ENCODE measurements at places on chromosomes 2 and 18.

DNA sequence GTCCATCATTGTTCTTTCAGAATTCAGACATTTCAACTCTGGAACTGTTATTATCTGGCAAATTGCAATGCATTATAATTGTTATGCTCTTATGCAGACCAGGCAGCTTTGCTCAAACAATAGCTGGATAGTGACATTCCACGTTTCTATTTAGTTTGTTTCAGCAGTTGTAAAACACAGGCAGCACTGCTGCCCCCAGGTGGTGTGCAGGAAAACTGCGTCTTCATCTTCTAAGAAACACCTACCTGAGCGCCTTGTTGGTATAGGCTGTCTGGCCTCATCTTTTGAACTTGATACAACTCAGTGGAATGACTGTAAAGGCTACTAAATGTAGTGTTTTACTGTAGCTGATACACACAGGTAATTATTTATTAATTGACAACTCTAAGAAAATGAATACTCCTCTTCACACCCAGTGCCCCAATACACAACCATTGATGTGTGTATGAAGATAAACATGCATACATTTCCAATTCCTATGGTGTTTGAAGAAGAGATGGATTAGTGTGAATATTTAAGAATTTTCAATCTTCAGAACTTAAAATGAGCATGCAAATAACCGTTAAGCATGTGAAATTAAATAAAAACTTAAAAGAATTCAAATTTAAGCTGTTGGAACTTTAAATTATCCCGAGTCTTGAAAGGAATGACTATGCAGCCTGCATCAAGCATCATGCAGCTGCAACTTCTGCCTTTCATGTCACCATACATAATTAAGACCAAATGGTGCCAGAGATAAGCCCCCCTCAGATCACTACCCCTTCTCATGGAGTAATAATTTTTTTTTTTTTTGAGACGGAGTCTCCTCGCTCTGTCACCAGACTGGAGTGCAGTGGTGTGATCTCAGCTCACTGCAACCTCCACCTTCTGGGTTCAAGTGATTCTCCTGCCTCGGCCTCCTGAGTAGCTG is 85.6 kb downstream of the CD8B2 start:
- H3K4me1 ChIP-seq: peaks cover 4% of the 10 kb centered on the region
- no peak overlapping the region for H3K4me3 ChIP-seq
- no peaks in the 10 kb centered on the region for H3K36me3 ChIP-seq
- no peaks in the 10 kb centered on the region for H3K27me3 ChIP-seq
- no peak for DNase-seq

GRCh38 chr2:112137516-112138158 is 548 bp upstream of the FBLN7 start:
- peak overlapping the region; percentile 31 for H3K27ac ChIP-seq
- H3K4me1 ChIP-seq: peaks cover 4% of the 10 kb centered on the region
- H3K4me3 ChIP-seq: peak overlapping the region; percentile 80
- no peaks in the 10 kb centered on the region for H3K27me3 ChIP-seq

DNA sequence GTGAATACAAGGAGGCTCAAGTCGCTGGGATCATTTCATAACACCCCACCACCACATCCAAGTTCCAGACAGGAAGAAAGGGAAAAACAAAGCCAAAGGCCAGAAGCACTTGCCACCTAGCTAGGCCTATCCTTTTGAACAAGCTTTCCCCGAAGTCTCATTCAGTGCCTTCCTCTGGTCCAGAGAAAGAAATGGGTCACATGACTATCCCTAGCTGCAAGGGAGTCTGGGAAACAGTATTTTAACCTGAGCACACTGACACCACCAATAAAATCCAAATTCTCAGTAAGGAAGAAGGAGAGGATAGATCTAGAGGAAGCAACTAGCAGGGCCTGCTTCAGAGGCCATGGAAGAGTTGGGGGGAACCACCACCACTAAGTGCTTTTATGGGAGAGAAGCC is 91.2 kb downstream of the POLR1A start:
- H3K27ac ChIP-seq: no peak overlapping the region
- DNase-seq: no peak
- H3K36me3 ChIP-seq: no peaks in the 10 kb centered on the region
- H3K4me3 ChIP-seq: no peak overlapping the region
- no peaks in the 10 kb centered on the region for H3K4me1 ChIP-seq
- H3K27me3 ChIP-seq: no peaks in the 10 kb centered on the region

- no peak overlapping the region for H3K27ac ChIP-seq
- no peak for DNase-seq
- H3K4me3 ChIP-seq: no peak overlapping the region
- no peaks in the 10 kb centered on the region for H3K4me1 ChIP-seq
These were observed 253.0 kb downstream of the DCDC2C start for GRCh38 chr2:3956406-3956805.

DNA sequence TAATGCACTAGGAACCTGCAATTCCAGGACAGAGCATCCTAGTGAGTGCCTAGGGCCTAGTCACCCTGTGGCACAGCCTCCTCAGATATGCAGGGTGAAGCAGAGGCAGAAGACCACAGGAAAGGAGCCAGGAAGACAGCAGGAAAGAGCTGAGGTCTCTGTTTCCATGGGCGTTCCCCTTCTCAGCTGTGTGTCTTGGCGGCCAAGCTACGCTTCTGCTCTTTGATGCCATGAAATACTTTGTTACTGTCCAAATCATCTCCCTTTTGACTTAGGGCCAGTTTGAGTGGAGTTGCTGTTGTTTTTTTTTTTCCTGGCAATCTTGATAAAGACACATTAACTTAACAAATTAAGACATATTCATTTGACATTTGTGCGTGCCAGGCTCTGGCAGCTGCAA is 67.3 kb downstream of the APOB start:
- no peak overlapping the region for H3K4me3 ChIP-seq
- peak overlapping the region; percentile 77 for H3K27ac ChIP-seq
- no peak for DNase-seq
- H3K4me1 ChIP-seq: peaks cover 10% of the 10 kb centered on the region
- no peaks in the 10 kb centered on the region for H3K36me3 ChIP-seq

DNA sequence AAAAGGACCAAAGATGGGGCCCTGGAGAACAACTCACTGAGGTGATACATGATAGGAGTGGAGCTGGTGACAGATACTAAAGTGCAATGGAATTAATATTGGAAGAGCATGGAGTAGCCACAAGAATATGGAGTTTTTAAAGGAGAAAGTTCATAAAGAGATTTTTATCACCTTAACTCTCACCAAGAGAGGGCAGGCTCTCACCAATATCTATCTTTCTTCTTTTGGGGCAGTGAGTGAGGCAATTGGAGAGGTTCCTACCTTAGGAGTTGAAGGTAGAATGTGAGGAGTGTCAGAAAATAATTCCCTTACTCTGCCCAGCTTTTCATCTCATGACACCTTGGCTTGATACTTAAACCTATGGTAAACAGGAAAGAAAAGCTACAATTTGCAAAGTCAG is 233.7 kb upstream of the CWC22 start:
- no peak overlapping the region for H3K4me3 ChIP-seq
- H3K36me3 ChIP-seq: no peaks in the 10 kb centered on the region
- no peak overlapping the region for H3K27ac ChIP-seq

DNA sequence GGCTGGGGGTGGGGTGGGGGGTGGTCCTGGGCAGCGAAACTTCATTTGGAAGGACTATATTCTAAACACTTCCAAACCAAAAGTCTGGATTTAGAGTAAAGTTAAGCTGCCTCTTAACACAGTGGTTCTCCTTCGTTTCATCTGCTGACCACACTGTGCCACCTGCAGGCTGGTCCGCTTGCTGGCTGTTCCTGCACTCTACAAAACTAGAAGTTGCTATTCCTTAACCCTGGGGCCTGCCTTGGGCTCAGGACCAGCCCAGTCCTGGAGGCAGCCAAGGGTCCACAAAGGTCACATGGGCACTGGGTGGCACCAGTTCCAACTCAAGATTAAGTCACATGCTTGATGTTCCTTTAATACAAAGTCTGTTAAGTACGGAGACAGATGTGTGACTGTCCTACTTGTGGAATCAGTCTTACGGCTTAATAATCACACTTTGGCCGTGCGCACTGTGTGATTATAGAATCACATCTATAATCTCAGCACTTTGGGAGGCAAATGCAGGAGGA is 195.4 kb downstream of the FAM210A start:
- H3K27ac ChIP-seq: no peak overlapping the region
- H3K4me3 ChIP-seq: no peak overlapping the region
- no peaks in the 10 kb centered on the region for H3K36me3 ChIP-seq
- DNase-seq: no peak
- no peaks in the 10 kb centered on the region for H3K27me3 ChIP-seq
- no peaks in the 10 kb centered on the region for H3K4me1 ChIP-seq

DNA sequence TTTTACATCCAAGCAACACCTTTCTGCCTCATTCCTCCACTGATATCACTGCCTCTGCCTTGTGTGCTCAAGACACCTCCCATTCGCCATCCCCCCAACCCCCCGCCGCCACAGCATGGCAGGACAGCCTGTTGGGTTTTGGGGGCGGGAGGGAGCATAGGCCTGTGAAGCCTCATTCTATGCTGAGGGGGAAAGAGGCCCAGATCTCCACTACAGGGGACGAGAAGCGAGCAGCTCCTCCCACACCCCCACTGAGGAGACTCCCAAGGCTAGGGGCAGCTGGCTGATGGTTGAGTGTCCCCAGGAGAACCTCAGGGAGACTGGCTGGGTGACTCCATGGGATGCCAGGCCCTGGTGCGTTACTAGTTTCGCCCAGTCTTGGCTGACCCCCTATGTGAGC is 214.3 kb upstream of the SIX2 start:
- H3K4me3 ChIP-seq: no peak overlapping the region
- H3K36me3 ChIP-seq: no peaks in the 10 kb centered on the region
- peaks cover 18% of the 10 kb centered on the region for H3K4me1 ChIP-seq
- DNase-seq: no peak
- no peaks in the 10 kb centered on the region for H3K27me3 ChIP-seq

- H3K36me3 ChIP-seq: no peaks in the 10 kb centered on the region
- no peaks in the 10 kb centered on the region for H3K27me3 ChIP-seq
- no peak overlapping the region for H3K27ac ChIP-seq
- H3K4me1 ChIP-seq: no peaks in the 10 kb centered on the region
- H3K4me3 ChIP-seq: no peak overlapping the region
- DNase-seq: no peak
These were observed 249.7 kb downstream of the ACTR3 start for GRCh38 chr2:114139542-114139941.

- no peaks in the 10 kb centered on the region for H3K36me3 ChIP-seq
- no peak for DNase-seq
- H3K27ac ChIP-seq: no peak overlapping the region
- no peaks in the 10 kb centered on the region for H3K27me3 ChIP-seq
- H3K4me3 ChIP-seq: no peak overlapping the region
- no peaks in the 10 kb centered on the region for H3K4me1 ChIP-seq
These were observed 1487.0 kb downstream of the LRP1B start for GRCh38 chr2:140643761-140644187.

GRCh38 chr2:239811806-239812560 is 213.2 kb downstream of the NDUFA10 start:
- no peaks in the 10 kb centered on the region for H3K36me3 ChIP-seq
- no peak for DNase-seq
- H3K27me3 ChIP-seq: no peaks in the 10 kb centered on the region
- H3K27ac ChIP-seq: no peak overlapping the region
- no peak overlapping the region for H3K4me3 ChIP-seq

DNA sequence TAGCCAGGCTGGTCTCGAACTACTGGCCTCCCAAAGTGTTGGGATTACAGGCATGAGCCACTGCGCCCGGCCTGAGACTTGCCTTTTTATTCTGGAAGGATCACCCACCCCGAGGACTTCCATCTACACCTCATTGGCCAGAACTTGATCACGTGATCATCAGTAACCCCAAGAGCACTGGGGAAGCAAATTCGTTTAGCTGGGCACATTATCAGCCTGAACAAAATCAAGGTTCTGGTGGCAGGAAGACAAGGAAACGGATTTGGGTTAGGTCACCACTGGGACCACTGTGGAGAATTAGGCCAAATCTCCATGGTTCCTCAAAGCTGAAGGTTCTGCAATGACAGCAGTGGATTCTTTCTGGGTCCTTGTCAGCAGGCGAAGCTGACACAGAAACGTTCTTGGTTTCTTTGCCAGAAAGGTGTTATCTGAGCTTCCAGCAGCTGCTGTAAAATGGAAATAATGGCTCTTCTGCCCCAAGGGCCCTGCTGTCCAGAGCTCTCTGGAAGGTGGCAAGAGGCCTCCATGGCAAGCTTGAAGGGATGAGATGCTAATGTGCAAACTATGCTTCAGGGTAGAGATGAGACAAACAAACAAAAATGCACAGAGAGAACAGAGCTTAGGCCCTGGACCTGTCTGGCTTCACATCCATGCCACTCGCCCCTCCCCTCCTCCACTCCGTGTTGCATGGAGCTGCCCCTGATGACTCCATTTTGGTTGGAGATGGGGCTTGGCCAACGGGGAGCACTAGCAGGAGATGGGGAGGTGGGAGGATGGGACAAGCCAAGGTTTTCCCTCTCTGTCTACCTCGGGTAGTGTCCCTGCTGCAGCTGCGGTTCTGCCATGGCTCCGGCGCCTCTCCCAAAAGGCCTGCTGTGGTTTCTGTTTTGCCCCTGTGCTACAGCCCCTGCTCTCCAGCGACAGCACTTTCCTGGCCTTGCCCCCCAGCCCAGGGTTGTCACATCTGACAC is 28.4 kb downstream of the TMEM177 start:
- H3K27me3 ChIP-seq: no peaks in the 10 kb centered on the region
- H3K4me3 ChIP-seq: no peak overlapping the region
- H3K36me3 ChIP-seq: no peaks in the 10 kb centered on the region
- H3K4me1 ChIP-seq: no peaks in the 10 kb centered on the region

DNA sequence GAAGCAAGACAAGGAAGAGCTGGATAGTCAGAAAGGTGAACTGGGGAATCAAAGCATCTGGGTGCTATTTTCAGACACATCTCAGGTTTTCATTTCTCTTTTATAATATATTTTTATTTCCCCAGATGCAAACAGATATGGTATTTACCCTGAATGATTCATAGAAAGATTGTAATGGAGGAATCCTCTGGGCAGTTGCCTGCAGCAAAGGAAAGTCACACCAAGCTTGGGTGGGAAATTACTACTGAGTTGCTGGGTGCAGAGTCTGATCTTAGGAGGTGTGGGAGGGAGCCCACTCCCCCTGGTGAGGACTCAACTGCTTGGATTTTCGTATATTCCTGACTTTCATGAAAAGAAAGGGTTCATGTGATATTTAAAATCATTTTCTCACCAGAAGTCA is 2.1 kb downstream of the EFR3B start:
- no peaks in the 10 kb centered on the region for H3K36me3 ChIP-seq
- no peak overlapping the region for H3K27ac ChIP-seq
- peaks cover 44% of the 10 kb centered on the region for H3K27me3 ChIP-seq
- peaks cover 27% of the 10 kb centered on the region for H3K4me1 ChIP-seq
- H3K4me3 ChIP-seq: no peak overlapping the region

DNA sequence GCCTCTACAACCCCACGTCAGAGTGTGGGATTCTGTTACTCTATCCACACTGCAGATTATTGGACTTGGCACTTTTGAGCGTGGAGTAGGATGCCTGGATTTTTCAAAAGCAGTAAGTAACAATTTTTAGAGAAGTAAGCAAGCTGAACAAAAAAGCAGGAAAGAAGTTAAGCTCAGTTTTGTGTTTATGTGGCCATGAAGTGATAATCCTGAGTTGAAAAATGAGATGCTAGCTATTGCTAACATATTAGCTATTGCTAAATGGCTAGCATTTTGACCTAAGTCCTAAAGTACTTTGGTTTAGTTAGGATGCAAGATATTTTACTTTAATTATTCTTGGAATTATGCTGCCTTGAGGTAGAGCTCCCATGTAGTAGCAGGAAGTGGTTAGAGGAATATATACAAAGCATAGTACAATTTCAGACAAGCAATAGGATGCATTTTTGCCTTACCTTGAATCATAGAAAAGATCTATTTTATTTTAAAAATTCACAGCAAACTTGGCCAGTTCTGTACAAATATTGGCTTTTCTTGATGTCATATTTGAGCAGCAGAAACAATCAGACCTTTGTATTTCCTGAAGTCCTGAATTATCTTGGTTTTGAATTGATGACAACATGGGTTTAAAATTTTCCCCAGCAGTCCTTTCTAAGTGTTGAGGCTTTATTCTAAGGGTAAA is 74.6 kb downstream of the COX7A2L start:
- no peak overlapping the region for H3K27ac ChIP-seq
- no peaks in the 10 kb centered on the region for H3K4me1 ChIP-seq
- H3K36me3 ChIP-seq: peaks cover 59% of the 10 kb centered on the region
- no peak overlapping the region for H3K4me3 ChIP-seq
- no peaks in the 10 kb centered on the region for H3K27me3 ChIP-seq
